Stimulated activated CD4-positive, alpha-beta T cell treated with anti-CD3 and anti-CD28 coated beads, TNF-alpha, amount 100 ng/mL, for 1 hour (primary cell): ENCODE measurements at places on chromosomes 5 and 9.

- no peak for DNase-seq
These were observed 31.9 kb downstream of the THBS4 start for GRCh38 chr5:80067016-80067415.

DNA sequence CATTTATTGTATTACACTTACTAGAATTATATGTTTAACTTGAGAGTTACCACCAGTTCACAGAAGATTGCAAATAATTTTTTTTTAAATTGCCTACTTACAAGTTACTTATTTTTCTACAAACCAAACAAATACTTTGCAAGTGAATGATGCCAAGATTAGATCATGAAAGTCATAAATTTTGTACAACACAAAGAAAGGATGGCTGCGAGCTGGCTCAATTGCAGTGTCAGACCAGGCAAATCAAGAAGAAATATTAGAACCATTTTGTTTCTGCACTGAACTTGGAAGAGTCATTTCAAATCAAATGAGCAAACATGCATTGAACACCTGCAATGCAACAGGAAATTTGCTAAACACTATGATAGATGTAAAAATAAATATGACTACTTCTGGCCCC lies 97.3 kb downstream of the PLCXD3 start:
- DNase-seq, result no peak

- no peak for DNase-seq
These were observed 14.4 kb downstream of the CAMK4 start for GRCh38 chr5:111238431-111239225.

- no peak for DNase-seq
These were observed 85.3 kb upstream of the SARDH start for GRCh38 chr9:133823189-133824105.

DNA sequence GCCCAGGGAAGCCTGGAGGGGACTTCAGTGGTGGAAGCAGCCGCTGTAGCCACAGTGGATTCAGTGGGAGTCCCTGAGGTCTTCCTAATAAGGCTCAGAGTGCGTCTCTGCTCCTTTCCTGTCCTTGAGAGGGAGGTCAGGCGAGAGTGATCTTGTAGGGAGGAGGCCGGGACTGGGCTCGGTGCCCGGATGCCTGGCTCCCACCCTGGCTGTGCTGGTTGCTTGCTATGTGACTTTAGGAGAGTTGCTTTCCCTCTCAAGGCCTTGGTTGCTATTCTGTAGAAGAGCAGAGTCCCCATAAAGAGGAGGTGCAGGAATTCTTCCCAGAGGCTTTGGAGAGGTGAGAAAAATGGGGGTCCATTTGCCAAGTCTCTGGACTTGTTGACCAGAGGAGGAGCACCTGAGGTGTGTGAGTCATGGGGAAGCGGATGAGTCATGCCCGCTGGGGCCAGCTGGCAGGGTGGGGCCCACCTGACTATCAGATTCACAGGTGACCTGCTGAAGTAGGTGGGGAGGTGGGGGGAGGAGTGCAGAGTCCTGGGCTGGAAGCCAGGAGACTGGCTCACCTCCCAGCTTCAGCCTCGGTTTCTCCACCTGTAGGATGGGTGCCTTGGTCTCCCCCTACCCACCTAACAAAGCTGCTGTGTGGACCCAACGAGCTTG lies 13.8 kb downstream of the GSN start:
- no peak for DNase-seq

GRCh38 chr5:178387061-178387855 lies 154.7 kb upstream of the PHYKPL start:
- no peak for DNase-seq

DNA sequence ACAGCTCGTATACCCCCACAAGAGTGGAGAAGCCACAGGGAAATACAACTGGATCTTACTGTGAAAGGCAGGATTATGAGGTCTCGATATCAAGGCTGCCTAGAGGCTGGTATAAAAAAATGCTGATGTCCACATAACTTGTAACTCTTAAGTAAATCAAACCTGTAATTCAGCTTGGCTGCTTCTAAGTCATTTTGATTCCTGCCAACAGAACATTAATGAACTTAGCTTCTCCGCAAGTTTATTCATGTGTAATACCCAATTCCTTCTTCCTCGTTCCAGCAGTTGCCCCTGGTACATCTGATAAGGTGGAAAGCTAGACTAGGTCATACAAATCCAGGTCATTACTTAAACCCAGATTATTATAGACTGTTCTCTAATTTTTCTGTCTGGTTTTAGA lies 16.4 kb upstream of the SMIM15 start:
- no peak for DNase-seq
